Spleen (tissue), 13 donors: ENCODE measurements at places on chromosomes 7 and 10.

DNA sequence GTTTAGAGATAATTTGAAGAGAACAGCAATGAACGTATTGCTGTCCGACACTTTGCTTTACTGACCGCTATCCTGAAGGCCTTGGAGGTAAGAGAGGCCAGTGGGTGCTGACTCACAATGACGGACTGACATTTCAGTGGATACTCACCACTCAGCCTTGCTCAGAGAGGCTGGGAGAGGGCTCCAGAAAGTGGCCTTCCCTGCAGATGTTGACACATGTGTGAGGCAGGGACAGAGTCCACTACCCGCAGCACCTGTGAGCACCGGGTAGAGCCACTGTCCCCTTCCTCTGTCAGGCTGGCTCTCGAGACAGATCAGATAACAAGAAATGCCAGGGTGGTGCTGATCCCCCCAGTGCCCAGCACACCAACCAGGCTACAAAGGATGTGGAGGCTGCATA lies 75.0 kb downstream of the GPR26 start:
- no peak for DNase-seq

GRCh38 chr7:24834128-24834798 lies 77.0 kb upstream of the GSDME start:
- peak; percentile 83 for DNase-seq

GRCh38 chr7:16463949-16464715 lies 1.4 kb downstream of the SOSTDC1 start:
- DNase-seq: no peak

- no peak for DNase-seq
These were observed 28.8 kb downstream of the XPNPEP1 start for GRCh38 chr10:109894516-109894915.

- DNase-seq: no peak
These were observed 84.9 kb downstream of the SLC25A13 start for GRCh38 chr7:96237040-96237439.

- no peak for DNase-seq
These were observed 448.5 kb downstream of the XPNPEP1 start for GRCh38 chr10:109474812-109475211.

GRCh38 chr10:81219758-81220157 lies 655.2 kb upstream of the NRG3 start:
- no peak for DNase-seq

DNA sequence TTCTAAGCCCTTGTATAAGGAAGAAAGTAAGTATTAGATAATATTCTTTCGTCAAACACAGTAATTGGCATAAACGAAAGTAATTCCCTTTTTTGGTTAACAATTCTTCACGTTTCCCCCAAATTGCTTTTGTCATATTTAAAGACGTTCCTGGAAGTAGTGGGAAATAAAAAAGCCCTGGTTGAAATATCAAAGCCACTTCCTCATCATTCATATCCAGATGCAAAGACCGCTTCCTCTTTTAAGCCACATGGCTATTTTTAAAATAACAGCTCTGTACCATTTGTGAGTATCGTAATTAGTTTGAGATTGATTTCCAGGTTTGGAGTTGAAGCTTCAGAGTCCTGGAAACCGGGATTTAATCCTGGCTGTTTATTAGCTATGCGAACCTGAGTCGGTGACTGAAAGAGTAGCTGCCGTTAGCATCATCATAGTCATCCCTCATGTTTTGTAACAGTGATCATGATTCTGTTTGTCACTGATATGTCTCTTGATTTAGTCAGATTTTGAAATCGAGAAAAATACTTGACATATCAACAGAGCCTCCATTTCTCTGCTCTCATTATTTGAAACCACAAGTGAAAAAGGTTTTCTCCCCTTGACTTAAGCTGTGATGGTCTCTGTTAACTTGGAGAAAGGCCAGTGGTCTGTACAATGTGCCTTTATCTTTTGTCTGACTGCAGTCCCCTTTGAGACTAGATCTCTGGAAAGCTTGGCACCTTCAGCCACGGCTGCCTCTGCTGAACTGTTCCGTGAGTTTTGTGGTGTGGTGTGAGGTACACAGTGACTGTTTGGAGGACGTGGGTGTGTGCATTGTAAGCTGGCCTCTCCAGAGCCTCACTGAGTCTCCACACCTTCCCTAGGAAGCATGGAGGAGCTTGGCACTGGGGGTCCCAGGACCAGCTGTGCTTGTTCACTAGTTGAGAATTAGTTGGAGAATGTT lies 18.1 kb downstream of the OPTN start:
- no peak for DNase-seq

GRCh38 chr7:129225206-129225930 lies 538 bp downstream of the AHCYL2 start:
- DNase-seq: peak; percentile 94

GRCh38 chr7:94382132-94382531 lies 12.6 kb upstream of the COL1A2 start:
- no peak for DNase-seq

- no peak for DNase-seq
These were observed 2.1 kb downstream of the CHST3 start for GRCh38 chr10:71966046-71967004.

- DNase-seq: no peak
These were observed 202.1 kb upstream of the NPVF start for GRCh38 chr7:25430200-25430931.

- peak; percentile 44 for DNase-seq
These were observed 63.0 kb upstream of the ANTXRL start for GRCh38 chr10:46223626-46224413.

DNA sequence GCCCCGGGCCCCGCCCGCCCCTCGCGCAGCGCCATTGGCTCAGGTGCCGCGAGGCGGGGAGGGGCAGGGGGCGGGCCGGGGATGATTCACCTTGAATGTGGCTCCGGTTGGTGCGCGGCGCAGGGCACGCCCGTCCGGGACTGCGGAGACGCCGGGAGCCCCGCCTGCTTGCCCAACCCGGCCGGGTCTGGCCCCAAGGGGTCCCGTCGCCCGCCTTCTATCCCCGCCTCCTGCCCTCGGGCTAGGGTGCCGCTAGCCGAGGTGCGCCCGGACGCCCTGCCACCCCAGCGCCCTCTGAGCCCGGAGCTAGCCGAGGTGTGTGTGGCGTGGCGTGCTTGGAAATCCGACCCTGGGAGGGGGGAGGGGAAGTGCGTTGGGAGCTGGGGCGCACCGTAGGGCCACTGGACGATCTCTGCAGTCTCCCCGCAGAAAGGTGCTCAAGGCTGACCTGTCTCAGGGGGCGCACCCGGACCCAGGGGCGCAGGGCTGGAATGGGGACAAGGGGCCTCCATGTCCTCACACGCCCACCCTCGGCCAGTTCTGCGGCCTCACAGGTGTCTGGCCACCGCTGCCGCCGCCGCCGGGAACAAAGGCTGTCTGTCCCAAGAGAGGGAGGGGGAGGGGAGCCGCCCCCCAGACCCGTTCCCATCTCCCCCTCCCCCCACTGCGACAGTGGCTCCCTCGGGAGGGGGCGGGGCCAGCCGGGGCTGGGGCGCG lies 168.9 kb downstream of the NRF1 start:
- peak; percentile 83 for DNase-seq

DNA sequence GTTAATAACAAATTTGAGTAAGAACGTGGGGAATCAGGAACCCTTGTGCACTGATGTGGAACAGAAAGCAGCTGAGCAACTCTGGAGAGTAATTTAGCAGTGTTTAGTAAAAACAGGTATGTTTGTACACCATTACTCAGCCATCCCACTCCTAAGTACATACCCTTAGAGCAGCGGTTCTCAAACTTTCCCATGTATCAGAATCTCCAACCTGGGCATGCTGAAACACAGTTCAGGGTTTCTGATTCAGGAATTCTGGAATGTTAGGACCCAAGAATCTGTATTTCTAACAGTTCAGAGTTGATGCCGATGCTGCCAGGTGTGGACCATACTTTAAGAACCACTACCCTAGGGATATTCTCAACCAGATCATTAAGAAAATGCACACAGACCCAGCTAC lies 5.1 kb downstream of the SGMS1 start:
- no peak for DNase-seq

DNA sequence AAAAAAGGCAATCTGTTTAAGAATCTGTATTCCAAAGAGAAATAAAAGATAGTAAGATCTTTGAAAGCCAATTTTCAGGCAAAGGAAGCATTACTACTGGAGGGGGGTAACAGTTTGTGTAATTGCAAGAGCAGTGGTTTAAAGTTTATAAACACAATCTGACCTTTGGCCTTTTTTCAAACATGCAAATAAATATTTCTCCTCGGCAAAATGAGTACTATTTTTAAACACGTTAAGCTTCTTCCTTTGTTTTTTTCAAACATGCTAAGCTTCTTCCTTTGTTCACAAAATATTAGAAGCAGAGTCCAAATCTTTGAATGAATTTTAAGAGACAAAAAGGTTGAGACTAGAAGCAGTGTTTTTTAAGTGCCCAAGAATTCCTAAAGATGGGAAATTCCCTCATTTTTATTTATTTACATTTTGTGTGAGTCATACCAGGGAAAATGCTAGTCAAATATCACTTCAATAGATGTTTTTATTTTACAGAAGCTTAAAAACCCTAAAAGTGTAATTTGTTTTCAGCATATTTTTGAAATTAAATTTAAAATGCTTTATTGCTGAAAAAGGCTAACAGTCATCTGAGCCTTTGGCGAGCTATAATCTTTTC lies 229.3 kb downstream of the GPR37 start:
- DNase-seq: no peak

DNA sequence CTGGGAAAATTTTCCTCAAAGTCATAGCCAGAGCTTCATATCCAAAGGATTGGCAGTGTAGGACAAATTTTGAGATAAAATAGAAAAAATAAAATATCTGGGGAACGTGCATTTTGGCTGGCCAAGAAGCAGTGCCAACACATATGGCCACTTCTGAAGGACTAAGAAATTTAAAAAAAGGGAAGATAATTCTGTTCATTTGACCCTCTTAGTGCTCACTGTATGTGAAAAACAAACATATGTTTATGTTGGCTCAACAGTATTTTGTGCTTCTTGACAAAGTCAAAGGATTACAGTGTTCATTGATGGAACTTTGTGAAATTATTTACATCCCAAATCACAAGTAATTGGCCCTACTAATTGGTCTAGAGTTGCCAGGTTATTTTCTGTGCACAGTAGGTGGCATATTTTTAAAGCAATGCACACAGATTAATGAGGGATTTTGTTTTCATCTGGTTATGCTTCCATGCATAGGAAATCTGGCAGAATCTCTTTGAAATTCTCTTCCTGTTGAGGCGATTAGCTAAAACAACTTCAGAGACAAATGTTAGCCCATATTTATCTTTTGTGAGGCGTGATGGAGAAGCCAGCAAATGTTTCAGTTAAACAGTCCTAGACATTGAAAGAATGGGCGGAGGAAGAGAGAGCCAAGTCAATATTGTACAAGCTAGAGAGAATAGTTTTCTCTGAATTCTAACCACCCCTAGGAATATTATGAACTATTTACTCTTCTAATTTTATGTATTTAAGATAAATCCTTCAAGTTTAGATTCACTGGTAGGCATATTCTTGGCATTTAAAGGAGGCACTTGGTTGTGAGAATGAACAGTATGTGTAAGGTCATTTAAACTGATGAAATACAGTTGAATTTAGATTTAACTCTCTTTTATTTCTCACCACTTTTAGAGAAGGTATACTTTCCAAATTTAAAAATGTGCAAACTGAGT lies 237.7 kb upstream of the MBL2 start:
- no peak for DNase-seq

DNA sequence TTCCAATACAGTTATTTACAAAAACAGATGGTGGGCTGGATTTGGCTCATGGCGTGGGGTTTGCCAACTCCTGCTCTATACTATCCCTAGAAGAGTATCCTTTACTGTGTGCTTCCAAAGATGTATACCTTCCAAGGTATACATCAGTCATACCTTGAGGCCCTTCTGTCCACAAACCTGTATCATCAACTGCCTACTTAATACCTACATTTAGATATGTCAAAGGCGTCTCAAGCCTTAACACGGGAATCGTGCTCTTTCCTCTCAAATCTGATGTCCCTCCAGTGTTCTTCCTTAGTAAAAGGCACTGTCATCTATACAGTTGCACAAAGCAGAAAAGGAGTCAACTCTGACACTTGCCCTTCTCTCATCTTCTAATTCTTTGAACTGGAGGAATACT lies 36.9 kb downstream of the NAMPT start:
- DNase-seq: no peak

DNA sequence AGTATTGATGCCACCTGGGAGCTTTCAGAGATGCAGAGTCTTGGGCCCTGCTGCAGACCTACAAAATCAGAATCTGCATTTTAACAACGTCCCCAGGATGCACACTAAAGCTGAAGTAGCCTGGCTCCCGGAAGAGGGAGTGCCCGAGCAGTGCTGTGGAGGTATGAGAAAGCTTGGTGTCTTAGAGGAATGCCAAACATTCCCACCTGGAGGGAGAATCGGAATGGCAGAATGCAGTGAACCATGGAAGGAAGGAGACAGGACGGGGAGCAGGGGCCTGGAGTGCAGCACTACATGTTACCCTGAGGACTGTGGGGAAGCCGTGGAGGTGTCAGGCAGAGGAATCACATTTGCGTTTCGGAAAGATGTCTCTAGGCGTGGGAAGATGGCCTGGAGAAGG lies 90.9 kb downstream of the AOAH start:
- no peak for DNase-seq

- DNase-seq: no peak
These were observed 8.5 kb downstream of the KMT2E start for GRCh38 chr7:105022458-105022857.

DNA sequence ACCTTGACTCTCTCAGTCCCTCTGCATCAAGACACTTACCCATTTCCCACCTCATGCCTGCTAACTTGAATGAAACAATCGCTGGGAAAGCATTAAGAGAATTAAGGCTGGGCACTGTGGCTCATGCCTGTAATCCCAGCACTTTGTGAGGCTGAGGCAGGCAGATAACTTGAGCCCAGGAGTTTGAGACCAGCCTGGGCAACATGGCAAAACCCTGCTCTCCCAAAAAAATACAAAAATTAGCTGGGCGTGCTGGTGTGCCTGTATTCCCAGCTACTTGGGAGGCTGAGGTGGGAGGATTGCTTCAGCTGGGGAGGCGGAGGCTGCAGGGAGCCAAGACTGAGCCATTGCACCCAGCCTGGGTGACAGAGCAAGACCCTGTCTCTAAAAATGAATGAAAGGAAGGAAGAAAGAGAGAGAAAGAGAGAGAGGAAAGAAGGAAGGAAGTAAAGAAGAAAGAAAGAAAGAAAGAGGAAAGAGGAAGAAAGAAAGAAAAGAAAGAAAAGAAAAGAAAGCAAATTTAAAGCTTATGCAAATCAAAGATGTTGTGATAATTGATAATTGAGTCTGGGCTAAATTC lies 646 bp downstream of the SERPINE1 start:
- DNase-seq: no peak

- no peak for DNase-seq
These were observed 3.1 kb downstream of the AASS start for GRCh38 chr7:122140918-122141317.

- no peak for DNase-seq
These were observed 254.4 kb upstream of the SP4 start for GRCh38 chr7:21173436-21173835.

GRCh38 chr10:2214805-2215204 lies 477.5 kb upstream of the ADARB2 start:
- no peak for DNase-seq
